ENCODE measurements at places on chromosomes 16 and 17.

- DNase-seq: no peak
Observed at GRCh38 chr17:27940503-27941428, 47.6 kb upstream of the LYRM9 start.

DNA sequence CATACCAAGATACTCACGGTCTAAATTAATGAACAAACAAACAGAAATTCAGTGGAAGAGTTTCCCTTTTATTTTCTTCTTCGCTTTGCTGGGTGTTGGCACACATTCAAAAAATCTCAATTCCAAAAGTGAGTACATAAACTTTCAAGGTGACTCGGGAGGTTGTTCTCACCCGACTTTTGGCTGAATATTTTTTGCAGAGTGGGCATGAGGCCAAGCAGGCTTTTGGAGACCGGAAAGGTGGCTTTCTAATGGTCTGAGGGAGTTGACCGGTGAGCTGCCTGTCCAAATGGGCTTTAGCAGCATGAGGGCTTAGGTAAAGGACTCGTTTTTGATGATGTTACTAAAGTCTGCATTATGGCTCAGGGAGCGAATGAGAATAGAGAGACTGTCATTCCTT lies 318.7 kb downstream of the CPPED1 start:
- DNase-seq: no peak

DNA sequence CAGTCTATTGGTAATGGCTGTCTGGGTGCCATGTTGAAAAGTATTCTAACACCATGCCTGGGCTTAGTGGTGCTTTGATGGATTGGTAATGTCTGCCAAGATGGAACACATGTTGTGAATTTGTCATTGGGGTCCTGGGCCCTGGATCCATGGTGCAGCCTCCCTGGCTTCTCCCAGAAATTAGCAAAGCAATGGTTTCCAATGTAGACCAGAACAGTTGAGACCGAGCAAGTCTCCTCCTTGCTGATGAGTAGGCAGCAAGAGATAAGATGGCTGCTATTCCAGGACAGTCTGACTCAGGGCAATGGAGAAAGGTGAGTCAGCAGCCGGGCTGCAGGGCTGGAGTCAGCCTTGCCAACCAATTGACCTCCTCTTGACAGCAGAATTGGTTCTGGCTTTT lies 30.8 kb downstream of the GPR139 start:
- DNase-seq: no peak

- DNase-seq: peak; percentile 72
Observed at GRCh38 chr16:66578651-66579531, at the start of gene CMTM2. CMTM2 (plus strand) TSS chr16:66579463; CDS start chr16:66579608, 145 bp downstream.
